ENCODE measurements at places on chromosomes 11 and 22.

DNA sequence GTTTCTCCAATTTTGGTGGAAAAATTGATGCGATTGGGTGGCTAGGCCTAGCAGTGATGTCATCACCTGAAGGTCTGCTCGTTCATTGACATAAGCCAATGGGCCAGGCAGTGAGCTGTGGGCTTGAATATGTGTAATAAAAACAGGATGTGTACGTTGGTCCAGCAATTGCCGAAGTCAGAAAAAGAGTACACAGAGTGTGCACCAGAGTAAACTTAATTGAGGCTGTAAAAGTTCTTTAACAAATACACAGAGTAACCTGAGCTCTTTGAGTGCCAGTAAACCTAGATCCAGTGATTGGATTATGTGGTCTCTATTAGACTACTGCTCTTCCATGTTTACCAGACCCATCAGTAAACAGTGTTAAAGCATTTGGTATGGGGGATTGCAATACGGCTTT lies 13.0 kb upstream of the GLYATL1 start:
- no peak for DNase-seq

GRCh38 chr11:122204206-122204605 lies 88.2 kb upstream of the BLID start:
- no peak for DNase-seq

DNA sequence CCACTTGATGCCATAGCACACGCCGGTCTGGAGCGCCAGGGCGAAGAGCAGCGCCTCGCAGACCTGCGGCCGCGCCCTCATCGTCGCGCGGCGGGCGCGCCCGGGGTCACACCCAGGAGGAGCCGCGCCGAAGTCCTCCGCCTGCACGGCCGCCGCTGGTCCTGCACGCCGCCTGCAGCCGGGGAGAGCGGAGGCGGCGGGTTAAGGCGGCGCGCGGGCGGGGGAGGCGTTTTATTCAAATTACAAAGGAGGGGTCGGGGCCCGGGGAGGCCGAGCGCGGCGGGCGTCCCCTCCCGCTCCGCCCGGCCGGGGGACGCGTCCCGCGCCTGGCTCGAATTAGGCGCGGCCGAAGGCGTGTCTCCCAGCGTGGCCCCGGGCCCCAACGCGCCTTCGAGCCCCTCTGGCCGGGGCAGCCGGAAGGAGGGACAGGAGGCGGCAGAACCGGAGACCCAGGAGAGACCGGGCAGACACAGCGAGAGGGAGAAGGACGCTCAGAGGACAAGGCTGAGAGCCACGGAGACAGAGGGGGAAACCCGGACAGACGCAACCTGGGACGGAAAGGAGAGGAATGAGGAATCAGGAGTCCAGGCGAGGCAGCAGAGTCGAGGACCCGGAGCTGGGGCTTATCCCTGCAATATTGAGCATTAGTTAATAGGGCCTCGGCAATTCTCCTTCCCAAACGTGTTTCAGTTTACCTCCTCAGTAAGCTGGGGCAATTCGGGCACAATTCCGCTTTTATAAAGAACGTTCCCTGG lies at the start of gene WNT11:
Gene WNT11 (minus strand): TSS at position 176 of the 755 bp plus-strand sequence. CDS start 95 bp downstream, at position 81.
- DNase-seq = no peak

DNA sequence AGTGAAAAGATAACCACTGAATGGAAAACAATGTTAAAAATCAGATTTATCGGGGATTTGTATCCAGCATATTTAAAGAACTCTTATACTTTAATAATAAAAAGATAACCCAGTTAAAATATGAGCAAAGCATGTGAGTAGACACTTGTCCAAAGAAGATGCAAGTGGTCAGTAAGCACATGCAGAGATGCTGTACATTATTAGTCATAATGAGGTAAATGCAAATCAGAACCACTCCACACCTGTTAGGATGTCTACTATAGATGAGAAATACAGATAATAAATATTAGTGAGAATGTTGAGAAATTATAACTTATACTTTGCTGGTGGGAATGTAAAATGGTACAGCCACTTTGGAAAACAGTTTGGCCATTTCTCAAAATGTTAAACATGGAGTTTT lies 28.0 kb downstream of the QSER1 start:
- no peak for DNase-seq

- DNase-seq = no peak
Observed at GRCh38 chr11:77449060-77449521, 24.8 kb downstream of the PAK1 start.

- DNase-seq = no peak
Observed at GRCh38 chr11:84524422-84525051, 1102.6 kb downstream of the DLG2 start.

DNA sequence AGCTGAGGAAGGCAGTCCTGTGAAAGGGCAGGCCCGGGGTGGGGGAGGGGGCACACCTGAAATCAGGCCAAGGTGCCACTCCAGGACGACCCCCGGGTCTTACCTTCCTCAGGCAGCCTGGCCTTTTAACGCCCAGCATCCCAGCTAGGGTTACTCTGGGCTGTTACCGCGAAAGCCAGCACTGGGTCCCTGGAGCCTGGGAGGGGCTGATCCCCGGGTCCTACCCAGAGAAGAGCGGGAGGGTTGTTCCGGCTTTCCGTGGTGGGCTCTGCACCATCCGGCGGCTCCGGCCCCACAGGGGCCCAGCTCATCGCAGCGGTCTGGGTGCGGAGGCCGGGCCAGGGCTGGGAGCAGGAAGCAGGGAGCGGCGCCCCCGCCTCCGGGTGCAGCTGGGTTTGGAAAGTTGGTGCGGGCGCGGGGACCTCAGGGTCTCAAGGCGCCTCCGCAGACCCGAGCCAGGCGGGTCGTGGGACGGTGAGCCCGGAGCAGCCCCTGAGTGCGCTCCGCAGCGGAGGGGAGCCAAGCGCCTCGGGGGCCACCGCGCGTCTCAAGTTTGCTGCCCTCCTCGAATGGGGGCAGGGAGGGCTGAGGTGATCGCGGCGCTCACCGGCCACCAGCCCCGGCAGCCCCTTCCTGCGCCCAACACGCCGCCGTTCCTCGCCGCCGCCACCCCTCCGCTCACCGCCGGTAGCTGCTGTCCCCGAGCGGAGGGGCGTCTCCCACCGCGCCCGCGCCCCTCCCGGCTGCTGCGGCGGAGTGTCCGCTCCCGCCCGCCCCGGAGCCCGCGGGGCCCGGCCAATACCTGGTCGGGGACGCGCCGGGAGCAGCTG lies 831 bp downstream of the CHST1 start:
- no peak for DNase-seq

- DNase-seq = no peak
Observed at GRCh38 chr11:80109031-80109430, 668.2 kb upstream of the TENM4 start.

- no peak for DNase-seq
Observed at GRCh38 chr11:41786087-41786486, 326.6 kb upstream of the LRRC4C start.

GRCh38 chr22:20412474-20413216 lies 18.7 kb downstream of the ZNF74 start:
- no peak for DNase-seq

GRCh38 chr11:92302770-92303169 lies 78.2 kb downstream of the FAT3 start:
- no peak for DNase-seq

DNA sequence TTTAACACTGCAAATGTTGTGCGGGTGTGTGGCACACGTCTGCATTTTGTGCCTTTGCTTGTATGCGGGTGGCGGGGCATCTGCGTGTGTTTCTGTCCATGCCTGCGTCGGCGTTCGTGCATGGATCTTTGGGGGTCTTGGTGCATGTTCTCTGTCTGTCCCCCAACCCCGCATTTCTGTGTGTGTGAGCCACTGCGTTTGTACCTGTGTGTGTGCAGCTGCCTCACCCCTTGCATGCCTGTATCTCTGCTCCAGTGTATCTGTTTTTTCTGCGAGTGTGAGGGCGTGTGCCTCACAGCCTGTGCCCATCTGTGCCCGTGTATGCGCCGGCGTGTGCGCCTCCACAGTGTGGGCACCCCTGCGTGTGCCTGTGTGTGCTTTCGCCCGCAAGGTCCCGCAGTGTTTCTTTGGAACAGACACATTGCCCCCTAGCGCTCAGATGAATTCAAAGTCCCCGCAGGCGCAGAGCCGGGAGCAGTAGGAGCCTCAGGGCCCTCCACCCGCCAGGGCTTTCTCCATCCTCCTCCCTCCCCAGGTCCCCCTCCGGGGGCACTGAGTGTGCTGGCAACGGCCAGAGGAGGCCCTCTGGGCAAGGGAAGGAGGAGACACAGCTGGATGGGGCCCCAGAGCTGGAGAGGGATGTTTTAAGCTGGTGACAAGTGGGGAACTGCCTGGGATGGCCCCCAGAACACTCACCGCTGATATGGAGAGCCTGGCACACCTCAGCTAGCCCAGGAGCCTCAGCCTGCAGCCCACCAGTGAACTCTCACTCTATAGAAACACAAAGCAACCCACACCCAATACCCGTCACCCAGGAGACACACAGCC lies 3.1 kb upstream of the MN1 start:
- DNase-seq = no peak

DNA sequence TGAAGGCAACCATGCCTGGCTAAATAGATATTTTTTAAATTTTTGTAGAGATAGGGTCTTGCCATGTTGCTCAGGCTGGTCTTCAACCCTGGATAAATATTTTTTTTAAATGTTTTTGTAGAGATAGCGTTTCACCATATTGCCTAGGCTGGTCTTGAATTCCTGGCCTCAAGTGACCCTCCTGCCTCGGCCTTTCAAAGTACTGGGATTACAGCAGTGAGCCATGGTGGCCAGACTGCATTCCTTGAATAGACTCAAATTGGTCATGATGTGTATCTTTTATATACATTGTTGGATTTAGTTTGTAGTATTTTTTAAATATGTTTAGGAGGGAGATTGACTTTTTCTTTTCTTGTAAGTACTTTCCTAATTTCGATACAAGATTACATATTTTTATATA lies 325.7 kb upstream of the C11orf87 start:
- no peak for DNase-seq

- no peak for DNase-seq
Observed at GRCh38 chr11:126339863-126340434, 15.5 kb upstream of the ST3GAL4 start.

GRCh38 chr11:88327061-88327460 lies 10.5 kb downstream of the CTSC start:
- no peak for DNase-seq

GRCh38 chr11:69008737-69009440 lies 4.2 kb downstream of the MRGPRF start:
- no peak for DNase-seq

- no peak for DNase-seq
Observed at GRCh38 chr11:91209306-91209705, 986.5 kb upstream of the CHORDC1 start.

- no peak for DNase-seq
Observed at GRCh38 chr11:116930177-116930576, 92.8 kb upstream of the APOA1 start.
